ENCODE measurements at places on chromosomes 16 and 17. TPM values are rescaled to one million over a fixed set of nuclear protein-coding genes. Genes with fewer than 3 reads are reported as not detected.

Gene HERPUD1
- 98.9 TPM for total RNA-seq

Gene C1QTNF1
- 31.8 TPM for total RNA-seq

Gene CA7
- not detected for total RNA-seq

Gene CHST5
- total RNA-seq: not detected

Gene ABCA9
- not detected for total RNA-seq

Gene TAOK1
- 25.7 TPM for total RNA-seq

Gene KRTAP4-4
- not detected for total RNA-seq

Gene LPO
- total RNA-seq: not detected

Gene CENPN
- 322 TPM for total RNA-seq
